GDM1 (cell line): ENCODE measurements at places on chromosomes 11 and 22.

- DNase-seq, result no peak
These were observed 17.3 kb downstream of the MIF start for GRCh38 chr22:23911318-23911980.

DNA sequence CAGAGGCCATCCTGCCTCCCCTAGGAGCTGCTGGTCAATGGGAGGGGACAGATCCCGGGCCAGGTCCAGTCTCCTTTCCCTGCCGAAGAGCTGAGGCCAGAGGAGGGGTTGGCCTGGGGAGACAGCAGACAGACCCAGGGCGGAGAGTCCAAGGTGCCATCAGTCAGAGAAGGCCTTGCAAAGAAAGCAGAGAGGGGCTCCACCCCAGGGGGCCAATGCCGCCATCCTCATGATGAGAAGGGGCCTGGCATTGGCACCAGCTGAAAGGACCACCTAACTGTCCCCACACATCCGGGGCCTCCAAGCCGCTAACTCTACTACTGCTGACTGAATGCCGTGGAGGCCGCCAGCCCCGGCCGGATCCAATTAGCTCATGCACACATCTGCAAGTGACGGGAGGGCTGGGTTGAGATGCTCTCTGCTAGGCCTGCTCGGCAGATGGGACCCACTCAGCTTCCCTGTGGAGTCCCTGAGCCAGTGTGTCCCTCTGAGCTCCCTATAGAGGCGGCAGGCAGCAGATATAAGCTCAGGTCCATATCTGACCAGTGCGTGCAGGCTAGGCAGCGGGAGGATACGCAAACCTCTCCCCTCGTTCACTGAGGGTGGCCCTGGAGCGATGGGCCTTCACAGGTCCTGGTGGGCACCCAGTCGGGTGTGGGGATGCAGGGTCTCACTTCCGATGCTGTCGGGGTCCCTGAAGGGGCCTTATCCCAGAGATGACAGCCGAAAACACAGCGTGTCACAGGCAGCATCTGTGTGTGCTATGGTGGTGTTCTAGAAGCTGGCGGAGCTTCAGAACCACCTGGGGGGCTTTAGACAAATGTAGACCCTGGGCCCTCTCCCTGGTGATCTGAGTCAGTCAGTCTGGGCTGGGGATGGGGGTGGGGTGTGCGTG, 183.9 kb downstream of the CTTN start:
- no peak for DNase-seq

GRCh38 chr11:131854391-131854790, 484.0 kb downstream of the NTM start:
- DNase-seq, result no peak

DNA sequence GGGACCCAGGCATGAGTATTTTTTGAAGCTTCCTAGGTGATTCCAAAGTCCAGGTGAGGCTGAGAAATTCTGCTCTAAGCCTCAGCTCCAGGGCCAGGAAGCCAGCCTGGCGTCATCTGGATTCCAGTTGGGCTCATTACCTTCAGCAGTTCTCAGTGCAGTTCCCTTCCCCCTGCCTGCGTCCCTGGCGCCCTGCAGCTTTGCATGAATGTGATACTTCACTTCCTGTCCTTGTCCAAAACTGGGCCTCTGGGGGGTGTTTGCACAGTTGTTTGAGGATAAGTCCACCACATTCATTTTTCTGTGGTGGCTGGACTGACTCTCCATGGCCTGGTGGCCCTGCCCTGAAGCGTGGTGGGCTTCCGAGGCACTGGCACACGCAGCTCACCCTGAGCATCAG, 98.1 kb downstream of the TENM4 start:
- DNase-seq, result no peak

GRCh38 chr11:26947379-26947844, 46.5 kb upstream of the FIBIN start:
- no peak for DNase-seq

DNA sequence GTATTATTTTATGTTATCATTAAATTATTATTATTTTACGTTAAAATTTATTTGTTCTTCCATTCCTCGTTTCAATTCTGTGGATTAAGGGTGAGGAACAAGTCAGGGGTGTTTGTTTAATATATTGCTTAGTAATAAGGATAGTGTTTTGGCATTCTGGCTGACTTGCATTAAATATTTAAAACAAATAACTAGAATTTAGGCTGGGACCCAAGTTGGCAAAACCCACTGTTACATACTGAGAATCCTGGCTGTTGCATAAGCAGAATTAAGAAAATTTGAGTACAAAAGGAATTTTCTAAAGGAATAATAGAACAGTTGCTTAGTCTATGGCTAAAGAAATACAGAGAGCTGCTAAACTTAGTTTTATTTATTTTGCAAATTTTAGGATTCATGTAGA, 196.4 kb downstream of the GUCY1A2 start:
- no peak for DNase-seq
